ENCODE measurements at places on chromosomes 4 and X. TPM values are rescaled to one million over a fixed set of nuclear protein-coding genes. Genes with fewer than 3 reads are reported as not detected.

SPANXN3 gene
- total RNA-seq, result not detected

DNA sequence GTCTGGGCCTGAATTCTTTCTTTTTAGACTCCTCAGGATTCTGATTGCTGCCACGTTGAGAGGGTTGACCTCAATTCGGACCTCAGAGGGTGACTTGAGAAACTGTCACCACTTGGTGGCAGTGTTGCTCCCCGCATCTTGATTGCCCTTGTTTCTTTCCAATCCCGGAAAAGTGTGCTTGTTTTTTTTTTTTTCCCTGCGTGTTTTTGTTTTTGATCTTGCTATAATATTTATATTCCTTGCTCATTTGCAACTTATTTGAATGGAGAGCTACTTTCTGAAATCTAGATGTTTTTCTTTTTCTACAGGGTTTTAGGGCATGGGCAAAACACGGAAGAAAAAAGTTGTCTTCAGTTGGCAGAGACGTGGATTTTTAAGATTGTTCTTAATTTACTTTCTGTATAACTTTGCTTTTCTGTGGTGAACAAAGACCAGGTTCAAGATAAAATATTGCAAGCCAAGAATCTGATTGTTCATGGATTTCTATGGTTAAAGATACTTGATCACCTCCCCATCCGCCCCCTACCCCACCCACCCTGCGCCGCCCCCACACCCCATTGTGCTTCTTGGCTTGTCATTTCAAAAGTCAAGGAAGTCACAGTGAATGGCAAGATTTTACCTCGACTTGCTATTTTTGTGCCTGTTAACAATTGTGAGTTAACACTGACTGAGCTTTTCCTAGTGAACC lies 102.0 kb downstream of the PTTG2 start:
- DNase-seq, result peak; percentile 51
- no peak overlapping the region for H3K27ac ChIP-seq
- H3K4me3 ChIP-seq, result peak overlapping the region; percentile 33
- no peaks in the 10 kb centered on the region for H3K36me3 ChIP-seq
- H3K27me3 ChIP-seq, result no peaks in the 10 kb centered on the region
- H3K4me1 ChIP-seq, result no peaks in the 10 kb centered on the region

CFP gene
- total RNA-seq, result 32.9 TPM

DNA sequence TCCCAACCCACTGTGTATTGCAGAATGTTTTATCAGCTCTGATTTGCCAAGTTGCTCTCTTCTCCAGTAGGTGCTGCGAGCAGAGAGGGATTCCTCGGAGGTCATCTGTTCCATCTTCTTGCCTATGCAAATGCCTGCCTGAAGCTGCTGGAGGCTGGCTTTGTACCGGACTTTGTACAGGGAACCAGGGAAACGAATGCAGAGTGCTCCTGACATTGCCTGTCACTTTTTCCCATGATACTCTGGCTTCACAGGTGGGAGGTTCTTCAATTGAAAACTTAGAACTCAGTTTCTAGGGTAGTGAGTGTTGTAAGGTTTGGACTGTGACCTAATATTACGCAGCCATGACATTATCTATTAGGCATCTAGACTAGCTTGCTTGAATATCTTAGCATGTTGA lies 24.9 kb downstream of the AR start:
- no peaks in the 10 kb centered on the region for H3K36me3 ChIP-seq
- no peak for DNase-seq
- H3K4me3 ChIP-seq, result no peak overlapping the region

DNA sequence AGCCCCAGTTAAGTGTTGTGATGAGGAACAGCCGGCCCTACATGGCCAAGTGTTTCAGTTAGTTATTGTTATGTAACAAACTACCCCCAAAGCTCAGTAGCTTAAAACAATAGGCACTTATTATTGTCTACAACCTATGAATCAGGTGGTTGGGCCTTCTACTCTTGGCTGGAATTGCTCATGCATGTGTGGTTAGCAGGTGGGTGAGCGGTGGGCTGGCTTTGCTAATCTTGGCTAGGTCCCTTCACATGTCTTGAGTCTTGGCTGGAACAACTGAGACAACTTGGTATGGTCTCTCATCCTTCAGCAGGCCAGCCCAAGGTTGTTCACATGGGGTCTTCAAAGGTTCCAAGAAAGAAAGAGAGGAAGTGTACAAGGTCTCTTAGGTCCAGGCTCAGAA lies 54.5 kb upstream of the CHRNA9 start:
- H3K4me1 ChIP-seq, result peaks cover 38% of the 10 kb centered on the region
- H3K36me3 ChIP-seq, result no peaks in the 10 kb centered on the region
- H3K27me3 ChIP-seq, result no peaks in the 10 kb centered on the region
- no peak overlapping the region for H3K4me3 ChIP-seq
- no peak overlapping the region for H3K27ac ChIP-seq

GRCh38 chrX:36908801-36909675 lies 99.1 kb upstream of the FAM47C start:
- no peaks in the 10 kb centered on the region for H3K4me1 ChIP-seq
- no peak overlapping the region for H3K27ac ChIP-seq
- DNase-seq, result no peak
- H3K4me3 ChIP-seq, result no peak overlapping the region
- H3K36me3 ChIP-seq, result no peaks in the 10 kb centered on the region

NHSL2 gene
- 0.95 TPM for total RNA-seq

FSTL5 gene
- not detected for total RNA-seq

ERVMER34-1 gene
- not detected for total RNA-seq

DNA sequence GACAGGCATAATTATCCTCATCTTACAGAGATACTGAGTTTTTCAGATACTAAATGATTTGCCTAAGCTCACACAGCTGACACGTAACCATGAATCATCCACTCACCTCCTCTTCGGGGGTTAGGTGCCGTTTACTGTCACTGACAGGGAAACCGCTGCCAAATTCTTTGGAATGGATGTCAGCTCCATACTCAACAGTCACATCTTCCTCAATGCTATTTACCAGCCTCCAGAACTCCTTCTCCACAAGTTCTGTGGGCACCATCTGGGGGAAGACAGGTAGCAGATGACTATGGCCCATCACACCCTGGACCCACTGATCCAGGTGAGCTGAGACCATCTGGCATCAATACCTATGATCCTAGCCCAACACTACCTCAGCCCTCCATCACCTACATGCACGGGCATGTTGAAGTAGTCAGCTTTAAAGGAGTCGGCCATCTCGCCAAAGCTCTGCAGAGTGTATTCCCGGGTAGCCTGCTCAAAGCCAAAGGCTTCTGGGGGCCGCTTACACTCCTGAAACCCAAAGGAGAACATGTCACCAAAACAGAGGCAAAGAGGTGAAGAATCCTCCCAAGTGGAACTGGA lies 13.5 kb downstream of the KDM5C start:
- H3K4me1 ChIP-seq, result no peaks in the 10 kb centered on the region
- H3K4me3 ChIP-seq, result no peak overlapping the region

F9 gene
- not detected for total RNA-seq
